ENCODE measurements at places on chromosomes 1 and 21.

- DNase-seq: no peak
These were observed 450 bp downstream of the ARHGAP30 start for GRCh38 chr1:161069241-161069640.

GRCh38 chr1:116699605-116700004, 32.1 kb upstream of the IGSF3 start:
- DNase-seq: no peak

GRCh38 chr21:33839806-33840205, 75.8 kb downstream of the ATP5PO start:
- no peak for DNase-seq

DNA sequence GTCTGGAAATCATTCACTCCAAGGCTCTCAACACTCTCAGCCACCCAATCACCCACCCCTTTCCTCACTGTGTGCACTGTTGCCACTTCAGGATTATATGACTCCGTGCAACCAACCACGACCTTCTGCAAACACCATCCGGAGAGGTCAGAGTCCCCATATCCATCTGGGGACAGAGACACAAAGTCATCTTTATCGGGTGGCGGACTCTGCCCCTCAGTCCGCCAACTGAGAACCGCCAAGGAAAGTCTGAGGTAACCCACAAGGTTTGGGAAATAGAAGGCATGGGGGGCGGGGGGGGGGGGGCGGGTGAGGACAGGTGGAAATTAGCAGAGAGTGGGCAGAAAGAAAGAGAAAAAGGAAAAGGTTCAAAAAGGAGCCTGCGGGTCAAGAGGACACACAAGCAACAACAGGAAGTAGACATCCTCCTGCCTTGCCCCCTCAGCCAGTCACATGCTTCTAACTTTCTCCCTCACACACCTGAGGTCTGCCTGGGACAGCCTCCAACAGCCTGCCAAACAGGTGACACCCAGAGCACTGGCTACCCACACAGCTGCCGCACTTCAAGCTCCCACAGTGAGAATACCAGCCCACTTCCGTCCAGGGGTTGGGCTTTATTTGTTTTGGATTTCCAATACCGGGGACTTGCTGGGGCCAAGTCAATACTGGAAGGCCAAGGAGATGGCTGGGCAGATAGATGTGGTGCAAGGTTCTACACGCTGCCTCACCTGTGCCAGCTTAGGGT, 58.1 kb downstream of the SSBP3 start:
- DNase-seq: no peak

- DNase-seq: peak; percentile 68
These were observed 4.9 kb upstream of the MAPKAPK2 start for GRCh38 chr1:206679738-206680211.

- no peak for DNase-seq
These were observed 113.2 kb upstream of the CACHD1 start for GRCh38 chr1:64356636-64357256.

GRCh38 chr1:117036018-117036461, 24.1 kb upstream of the TTF2 start:
- no peak for DNase-seq

GRCh38 chr1:11080931-11081330, 18.7 kb downstream of the EXOSC10 start:
- DNase-seq: no peak

DNA sequence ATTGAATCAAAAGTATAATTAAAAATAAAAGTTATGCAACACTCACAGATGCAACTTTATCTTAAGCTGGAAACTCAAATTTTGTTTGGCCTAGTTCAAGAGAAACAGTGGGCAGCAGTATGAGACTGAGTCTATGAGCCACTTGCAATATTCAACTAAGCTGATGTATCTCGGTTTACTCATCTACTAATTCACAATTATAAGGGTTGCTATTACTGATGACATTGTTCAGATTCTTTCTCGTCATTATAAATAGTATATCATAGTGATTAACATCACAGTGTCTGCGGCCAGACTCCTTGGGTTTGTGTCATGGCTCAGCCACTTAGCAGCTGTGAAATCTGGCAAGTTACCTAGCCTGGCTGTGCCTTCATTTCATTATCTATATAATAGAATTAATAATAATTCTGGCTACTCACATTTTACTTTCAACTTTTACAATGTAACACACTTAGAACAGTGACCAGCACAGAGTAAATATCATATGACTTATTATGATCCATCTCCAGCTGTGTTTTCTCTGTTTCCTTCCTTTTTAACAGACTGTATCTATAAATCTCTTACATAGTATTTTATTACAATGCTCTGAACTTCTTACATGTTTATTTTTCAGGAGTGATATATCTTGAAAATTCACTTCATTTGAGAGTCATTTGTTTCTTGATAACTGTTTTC, 194.3 kb upstream of the RGS18 start:
- DNase-seq: no peak

GRCh38 chr21:42539931-42540343, 26.3 kb downstream of the SLC37A1 start:
- no peak for DNase-seq

- DNase-seq: no peak
These were observed 4.2 kb downstream of the GCLM start for GRCh38 chr1:93905051-93905450.

GRCh38 chr1:30023339-30024022, 699.9 kb downstream of the MATN1 start:
- no peak for DNase-seq

GRCh38 chr1:77430966-77431690, 149.3 kb downstream of the AK5 start:
- DNase-seq: no peak

GRCh38 chr1:44237721-44238457, 24.6 kb downstream of the DMAP1 start:
- peak; percentile 86 for DNase-seq

DNA sequence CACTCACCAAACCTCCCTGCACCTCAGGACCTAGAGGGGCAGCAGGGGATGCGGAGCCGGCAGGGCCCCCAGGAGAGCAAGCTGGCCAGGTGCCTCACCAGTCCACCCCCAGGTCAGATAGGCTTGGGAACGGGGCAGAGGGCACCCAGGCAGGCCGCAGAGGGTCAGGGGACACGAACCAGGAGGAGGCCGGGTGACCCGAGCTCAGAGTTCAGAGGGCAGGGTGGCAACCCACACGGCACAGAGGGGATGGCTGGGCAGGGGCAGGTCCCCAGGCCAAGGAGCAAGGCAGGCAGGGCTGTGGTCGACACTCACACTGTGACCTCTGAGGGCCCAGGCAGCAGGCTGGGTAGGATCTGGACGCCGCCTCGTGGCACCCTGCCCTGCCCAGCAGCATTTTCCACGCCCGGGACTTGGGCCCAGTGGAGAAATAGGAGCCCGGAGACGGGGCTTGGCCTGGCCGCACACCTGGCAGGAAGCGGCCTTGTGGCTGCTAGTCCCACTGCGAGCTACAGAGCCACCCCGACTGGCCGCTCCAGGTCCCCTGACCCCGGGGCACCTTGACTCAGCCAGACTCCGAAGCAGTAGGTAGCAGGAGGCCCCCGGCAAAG, 5.3 kb downstream of the DVL1 start:
- no peak for DNase-seq

DNA sequence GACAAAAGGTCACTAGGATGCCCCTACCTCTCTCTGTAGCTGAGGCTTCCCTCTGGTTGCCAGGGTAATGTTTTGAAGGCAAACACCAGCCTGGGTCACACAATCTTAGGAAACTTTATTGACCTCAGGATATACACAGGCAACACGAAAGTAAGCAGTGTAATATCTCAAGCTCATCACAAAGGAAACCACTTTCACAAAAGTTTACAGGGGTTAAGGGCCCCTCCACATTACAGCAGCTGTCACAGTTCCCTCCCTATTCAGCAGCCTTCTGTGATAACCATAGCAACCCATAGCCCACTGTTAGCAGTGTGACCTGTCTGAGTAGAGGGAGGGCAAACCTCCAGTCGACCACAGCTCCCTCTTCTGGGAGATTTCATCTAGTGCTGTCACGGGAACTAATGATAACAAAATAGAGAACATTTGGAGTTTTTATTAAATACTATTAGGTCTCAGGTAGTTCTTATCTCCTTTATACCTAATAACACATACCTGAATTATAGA, 149.8 kb downstream of the PTPRC start:
- peak; percentile 21 for DNase-seq

DNA sequence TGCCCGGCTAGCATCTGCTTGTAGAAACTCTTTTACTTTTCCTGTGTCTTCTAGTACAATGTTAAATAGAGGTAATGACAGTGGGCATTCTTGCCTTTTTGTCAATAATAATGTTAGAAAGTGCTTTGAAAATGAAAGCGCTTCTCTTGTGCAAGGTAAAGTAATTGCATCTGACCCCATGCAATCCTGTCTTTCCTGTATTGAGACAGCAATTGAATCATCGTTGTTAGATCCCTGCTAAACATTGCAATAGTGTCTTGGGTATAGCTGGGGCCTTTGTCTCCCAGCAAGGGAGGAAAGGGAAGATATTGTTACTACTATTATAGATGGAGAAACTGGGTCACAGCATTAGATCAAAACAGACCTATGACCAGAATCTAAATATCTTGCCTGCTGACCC, 80.9 kb downstream of the TLR5 start:
- DNase-seq: no peak

DNA sequence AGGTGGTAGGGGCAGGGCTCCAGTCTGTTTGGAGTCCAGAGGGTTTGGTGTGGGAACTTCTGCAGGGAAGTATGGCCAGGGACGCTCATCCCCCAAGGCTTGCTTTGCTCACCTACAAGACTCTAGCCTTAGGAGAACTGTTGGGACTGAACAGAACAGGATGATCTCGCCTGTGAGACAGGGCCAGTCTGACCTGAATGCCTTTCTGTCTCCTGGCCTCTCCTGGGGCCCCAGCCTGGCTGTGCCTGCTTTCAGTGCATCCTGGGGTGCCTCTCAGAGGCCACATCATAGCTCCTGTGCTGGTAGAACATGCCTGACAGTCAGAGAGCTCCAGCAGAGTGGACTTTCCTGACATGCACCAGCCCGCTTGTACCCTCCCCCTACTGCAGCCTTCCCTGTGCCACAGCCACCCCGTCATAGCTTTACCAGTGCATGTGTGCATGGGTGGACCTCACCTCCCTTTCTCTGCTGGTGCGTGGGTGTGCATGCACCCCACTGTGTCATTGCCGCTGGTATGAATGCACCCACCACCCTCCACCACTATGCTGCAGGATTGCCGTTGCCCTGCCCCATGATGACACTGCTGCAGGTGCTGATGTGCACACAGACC, 165.8 kb downstream of the GIPC2 start:
- no peak for DNase-seq

GRCh38 chr1:94636624-94637023, 95.1 kb upstream of the F3 start:
- DNase-seq: no peak

DNA sequence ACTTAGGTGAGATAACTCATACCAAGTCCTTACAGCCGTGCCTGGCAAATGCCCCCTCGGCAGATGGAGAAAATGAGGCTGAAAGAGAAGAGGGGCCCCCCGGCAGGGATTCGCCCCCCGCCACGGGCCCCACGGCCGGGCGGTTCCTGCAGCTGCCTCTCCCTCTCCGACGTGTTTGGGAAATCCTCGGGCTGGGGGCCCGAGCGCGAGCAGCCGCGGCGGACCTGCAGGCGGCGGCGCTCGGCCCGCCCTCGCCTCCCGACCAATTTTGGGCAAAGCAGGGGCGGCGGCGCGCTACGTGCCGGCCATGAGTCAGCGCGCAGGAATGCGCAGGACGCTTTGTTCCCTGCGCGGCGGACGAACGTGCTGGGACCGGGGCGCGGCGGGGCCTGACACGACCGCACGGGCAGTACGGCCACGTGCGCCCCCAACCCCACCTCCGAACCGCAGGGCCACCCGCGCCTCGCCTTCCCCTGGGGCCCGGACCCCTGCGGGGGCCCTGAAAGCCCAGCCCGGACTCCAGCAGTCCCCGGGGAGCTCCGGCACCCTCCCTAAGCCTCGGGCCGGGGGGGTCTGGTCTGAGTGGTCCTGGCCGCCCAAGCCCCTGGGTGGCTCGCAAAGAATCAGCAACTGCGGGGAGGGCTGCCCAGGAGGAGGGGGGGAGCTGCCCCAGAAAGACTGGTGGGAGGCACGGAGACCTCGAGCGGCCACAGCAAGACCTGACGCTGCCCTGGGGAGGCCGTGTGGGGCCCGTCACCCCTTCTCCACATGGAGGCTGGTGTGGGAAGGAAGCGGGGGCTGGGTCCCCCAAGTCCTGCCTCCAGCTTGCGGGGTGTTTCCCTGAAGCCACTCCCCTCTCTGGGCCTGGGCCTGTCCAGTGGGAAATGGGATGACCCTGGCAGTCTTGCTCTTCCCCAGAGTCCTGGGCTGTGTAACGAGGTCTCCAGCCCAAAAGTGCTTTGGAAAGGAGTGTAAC, 11.9 kb upstream of the EDN2 start:
- DNase-seq: peak; percentile 76

DNA sequence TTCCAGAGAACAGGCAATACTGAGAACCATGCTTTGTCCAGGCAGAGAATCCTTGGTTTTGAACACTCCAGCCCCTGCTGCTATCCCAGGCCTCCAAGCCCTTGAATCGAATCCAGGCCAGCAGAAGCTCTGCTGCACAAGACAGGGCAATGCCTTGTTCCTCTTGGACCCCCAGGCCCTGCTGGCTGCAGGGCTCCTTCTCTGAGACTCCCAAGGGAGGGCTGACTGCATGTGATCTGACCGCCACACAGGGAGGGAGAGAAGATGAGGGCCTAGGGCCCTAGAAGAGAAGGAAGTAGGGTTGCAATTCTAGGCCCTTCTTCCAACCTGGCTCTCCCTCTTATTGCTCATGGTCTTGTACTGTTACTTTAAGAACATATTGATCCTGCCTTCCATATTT, 160.6 kb upstream of the EDN2 start:
- no peak for DNase-seq

GRCh38 chr1:221087919-221088318, 208.7 kb downstream of the HLX start:
- no peak for DNase-seq

Measured in GM10248 (cell line).